ENCODE measurements at places on chromosomes 1 and 21.

- no peak for DNase-seq
Observed at GRCh38 chr1:110597966-110598365, 8.2 kb downstream of the KCNA2 start.

GRCh38 chr1:112866151-112866550 is 89.8 kb downstream of the SLC16A1 start:
- DNase-seq: no peak

- DNase-seq: no peak
Observed at GRCh38 chr1:67735806-67736627, 51.0 kb downstream of the GADD45A start.

DNA sequence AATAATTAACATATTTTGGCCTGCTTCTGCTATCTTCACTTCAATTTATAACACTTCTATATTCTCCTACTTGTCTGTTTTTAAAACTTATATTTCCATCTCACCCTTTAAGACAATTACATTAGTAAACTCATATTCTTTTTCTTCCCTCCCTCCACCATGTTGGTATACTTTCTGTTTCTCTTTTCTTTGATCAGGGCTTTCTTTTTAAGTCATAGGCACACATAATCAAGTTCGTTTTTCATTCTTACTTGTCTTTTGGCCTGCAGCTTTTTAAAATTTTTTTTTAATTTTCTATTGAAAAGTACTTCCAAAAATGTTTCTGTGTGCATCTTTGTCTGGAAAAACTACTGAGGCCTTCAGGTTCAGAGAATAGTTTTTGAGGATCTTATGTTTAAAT is 2.3 kb downstream of the PYHIN1 start:
- DNase-seq: no peak

DNA sequence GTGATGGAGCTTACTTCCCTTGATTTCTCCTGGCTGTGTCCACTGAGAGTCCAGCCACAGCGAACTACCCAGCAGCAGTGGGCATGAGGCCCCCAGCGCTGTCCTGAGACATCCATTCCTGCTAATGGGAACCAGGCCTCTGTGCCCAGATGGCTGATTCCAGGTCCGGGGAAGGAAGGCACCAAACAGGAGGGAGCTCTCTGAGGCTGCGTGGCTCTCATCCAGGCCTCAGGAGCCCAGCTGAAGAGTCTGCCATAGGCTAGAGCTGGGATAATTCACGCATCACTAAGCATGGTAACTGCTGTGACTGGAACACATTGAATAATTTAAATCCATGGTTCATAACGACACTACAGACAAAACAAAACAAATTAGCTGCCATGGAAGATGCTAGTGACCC is 24.7 kb upstream of the LRRC47 start:
- DNase-seq: no peak

GRCh38 chr1:112878321-112878720 is 77.7 kb downstream of the SLC16A1 start:
- DNase-seq: no peak

DNA sequence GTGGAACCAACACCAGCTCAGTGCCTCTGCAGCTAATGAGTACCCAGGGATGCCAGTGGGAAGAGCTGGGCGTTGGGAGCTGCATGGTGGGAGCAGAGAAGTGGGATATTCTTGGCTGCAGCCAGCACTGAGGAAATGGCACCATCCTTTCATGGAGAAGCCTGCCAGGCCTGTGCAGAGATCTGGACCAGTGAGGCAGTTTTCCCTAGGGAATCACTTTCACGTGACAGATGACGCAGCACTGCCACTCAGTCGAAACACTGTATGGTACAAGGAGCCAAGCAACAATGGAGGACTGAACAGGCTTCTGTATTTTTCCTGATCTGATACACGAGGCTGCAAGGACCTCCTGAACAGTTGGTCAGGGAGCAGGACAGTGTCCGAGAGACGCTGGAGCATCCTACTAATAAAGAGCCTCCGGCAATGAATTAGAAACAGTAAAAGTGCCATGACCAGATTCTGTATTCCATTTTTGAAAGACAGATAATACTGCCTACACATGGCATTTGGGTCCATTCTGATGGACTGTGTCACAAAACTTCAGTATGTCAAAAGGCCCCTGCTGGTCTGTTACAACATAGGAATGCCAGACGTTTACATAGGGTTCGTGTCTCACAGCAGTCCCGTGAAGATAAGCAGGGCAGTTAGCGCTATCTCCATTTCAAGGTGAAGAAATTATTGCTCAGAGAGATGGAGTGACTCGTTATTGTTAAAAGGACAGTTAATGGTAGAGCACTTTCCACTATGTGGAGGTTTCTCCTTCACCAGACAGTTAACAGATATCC is 44.0 kb upstream of the LMO4 start:
- no peak for DNase-seq

GRCh38 chr1:149848340-149849110 is 50.8 kb upstream of the BOLA1 start:
- DNase-seq: no peak

GRCh38 chr1:98965394-98965793 is 39.3 kb downstream of the PLPPR5 start:
- no peak for DNase-seq

DNA sequence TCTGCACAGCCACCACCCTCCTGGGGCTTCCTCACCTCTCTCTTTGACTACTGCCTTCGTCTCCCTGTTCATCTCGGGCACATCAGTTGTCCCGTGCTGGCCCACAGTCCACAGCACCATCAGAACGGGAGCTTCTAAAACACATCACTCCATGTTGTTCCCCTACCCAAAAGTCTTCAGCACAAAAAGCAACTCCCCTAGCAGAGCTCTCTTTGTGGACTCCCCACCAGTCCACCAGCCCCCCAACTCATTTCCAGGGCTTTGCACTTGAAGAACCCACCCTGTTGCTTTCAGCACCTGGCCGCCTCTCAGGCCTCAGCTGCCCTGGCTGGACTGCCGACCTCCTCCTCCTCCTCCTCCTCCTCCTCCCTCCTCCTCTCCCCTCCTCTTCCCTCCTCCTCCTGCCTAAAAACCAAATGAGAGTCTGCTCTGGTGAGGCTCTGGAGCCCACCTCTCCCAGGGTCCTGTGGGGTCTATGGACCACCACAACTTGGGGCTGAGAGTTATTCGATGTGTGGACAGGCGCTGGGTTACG is 251.2 kb upstream of the VAMP3 start:
- no peak for DNase-seq

DNA sequence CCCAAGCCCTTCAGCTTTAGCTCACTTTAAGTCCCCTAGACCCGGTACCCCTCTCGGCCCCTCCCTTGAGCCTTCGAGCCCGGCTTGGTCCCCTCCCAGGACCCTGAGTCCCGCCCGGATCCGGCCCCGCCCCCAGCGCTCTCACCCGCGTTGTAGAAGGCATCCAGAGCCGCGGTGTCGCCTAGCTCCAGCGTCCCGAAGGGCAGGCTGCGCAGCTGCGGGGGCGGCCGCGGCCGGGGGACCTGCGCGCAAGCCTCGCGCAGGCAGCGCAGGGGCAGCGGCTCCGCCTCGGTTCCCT is 699 bp downstream of the MAP3K6 start:
- DNase-seq: no peak

GRCh38 chr1:115233598-115233997 is 104.5 kb downstream of the NGF start:
- DNase-seq: no peak

DNA sequence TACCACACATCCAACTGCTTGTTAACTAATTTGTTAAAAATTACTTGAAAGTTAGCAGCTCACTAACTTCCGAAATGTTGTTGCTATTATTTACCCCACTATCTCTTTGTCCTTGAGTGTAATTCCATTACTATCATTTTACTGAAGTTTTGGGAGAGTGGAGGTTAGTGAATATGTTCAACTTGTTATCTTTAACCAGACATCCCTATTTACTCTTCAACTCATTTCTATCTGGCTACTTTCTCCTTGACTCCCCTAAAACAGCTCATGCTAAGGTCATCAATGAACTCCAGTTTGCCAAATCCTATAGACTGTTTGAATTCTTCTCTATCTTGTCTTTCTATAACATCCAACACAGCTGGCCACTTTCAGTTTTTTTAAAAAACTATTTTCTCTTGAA is 4.3 kb upstream of the C1orf116 start:
- no peak for DNase-seq

- no peak for DNase-seq
Observed at GRCh38 chr1:56199956-56200355, 379.4 kb downstream of the PLPP3 start.

- no peak for DNase-seq
Observed at GRCh38 chr1:67853704-67854103, 20.4 kb upstream of the GNG12 start.

DNA sequence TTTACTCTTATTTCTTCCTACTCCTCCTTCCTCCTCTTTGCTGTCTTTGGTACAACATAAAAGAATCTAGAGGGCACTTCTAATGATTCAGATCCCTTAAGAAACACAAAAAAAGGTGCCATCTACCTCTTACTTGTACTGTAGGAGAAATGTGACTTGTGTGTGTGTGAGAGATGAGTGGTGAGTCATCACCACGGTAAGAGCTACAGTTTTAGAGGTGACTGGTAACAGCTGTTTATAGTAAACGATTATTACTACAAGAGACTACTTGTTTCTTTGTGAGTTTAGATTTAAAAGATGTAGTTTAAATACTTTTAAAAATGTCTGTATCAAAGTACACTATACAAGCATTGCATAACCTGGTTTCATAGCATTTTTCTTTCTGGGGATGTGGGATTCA is 40.4 kb downstream of the SLC35D1 start:
- DNase-seq: no peak

DNA sequence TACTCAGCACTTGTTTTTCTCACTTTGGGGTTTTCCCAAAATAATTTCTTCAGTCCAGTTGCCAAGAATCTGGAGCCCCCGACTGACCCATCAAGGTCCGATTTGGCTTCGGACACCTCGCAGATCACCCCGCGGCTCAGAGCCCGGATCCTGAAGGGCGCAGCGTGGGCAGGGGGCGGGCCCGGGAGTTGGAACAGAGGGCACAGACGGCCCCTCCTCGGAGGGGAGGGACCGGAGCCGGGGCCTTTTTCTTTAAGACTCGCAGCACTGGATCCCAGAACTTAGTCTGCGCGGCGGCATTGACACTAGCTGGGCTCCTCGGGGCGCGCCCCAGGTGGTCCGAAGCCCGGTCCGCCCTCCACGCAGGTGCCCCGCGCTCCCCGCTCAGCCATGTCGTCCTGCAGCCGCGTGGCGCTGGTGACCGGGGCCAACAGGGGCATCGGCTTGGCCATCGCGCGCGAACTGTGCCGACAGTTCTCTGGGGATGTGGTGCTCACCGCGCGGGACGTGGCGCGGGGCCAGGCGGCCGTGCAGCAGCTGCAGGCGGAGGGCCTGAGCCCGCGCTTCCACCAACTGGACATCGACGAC is at the start of gene CBR3:
CBR3 (plus strand) TSS at position 277 of the 588 bp plus-strand sequence; CDS start at position 391, 114 bp downstream.
- DNase-seq: no peak

DNA sequence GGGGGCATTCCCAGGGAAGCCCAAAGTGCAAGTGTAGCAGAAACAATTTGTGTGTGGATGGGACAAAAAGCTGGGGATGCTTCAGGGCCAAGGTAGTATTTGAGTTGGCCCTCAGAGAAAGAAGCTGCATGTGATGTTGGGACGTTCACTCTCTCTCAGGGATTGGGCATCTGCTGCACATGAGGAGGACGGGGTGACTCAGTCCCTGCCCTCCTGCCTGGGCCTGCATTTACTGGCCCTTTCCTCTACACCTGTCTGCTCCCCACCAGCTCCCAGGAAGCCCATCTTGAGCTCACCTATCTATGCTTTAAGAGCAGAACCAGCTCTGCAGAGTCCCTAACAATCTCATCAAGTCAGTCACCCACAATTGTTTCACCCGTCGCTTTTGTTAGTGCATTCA is 23.5 kb upstream of the MPZL1 start:
- DNase-seq: no peak

DNA sequence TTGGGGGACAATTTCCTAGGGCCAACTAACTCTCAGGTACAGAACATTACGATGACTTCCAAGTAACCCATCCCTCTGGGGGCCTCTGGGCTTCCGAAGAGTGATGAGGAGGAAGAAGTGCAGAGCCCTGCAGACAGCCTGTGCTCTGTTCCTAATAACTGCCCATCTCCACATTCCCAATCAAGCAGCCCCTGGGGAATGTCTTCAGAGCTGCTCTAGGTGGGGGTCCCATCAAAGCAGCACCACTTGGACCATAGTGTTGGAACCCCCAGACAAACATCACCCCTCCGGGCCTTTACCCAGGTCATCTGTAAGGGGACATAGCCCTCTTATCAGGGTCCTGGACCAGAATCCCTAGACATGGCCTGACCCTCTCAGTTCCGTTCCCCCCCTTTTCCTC is 357.3 kb downstream of the NPHP4 start:
- no peak for DNase-seq

- no peak for DNase-seq
Observed at GRCh38 chr1:172323686-172324085, 96.8 kb upstream of the C1orf105 start.

- no peak for DNase-seq
Observed at GRCh38 chr1:204735042-204735441, 49.5 kb upstream of the LRRN2 start.

DNA sequence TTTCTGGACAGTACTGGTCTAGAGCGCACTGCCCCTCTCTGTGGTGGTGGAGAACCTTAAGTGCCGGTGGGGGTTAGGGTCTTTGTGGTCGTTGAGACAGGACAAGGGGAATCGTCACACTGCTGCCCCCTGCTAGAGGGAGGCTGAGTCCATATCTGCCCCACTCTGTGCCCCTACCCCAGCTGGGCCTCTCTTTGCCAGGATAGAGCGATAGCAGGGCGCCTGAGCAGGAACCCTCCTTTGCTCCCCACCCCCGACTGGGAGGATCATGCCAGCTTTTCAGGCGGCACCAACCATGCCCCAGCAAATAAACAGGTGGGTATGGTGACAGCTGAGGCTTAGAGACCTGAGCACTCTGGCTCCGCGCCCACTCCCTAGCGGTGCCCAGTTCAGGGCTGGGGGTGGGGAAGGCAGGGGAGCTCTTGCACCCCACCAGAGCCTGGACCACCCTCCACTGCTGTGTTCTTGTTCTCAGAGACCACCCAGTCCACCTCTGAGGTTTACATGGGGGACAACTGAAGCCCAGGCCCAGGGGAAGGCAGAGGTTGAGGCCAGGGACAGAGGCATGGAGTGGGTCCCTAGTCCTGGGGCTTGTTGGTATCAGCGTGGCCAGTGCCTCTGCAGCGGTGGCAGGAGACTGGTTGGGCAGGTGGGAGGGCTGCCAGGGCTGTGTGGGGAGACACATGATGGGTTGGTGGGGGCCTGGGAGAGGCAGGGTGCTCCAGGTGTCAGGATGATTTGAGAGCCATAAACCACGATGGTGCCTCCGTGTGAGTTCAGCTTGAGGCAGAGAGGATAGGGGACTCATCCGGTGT is 1.6 kb downstream of the PADI2 start:
- DNase-seq: no peak
